ENCODE measurements at places on chromosomes 7 and 10.

DNA sequence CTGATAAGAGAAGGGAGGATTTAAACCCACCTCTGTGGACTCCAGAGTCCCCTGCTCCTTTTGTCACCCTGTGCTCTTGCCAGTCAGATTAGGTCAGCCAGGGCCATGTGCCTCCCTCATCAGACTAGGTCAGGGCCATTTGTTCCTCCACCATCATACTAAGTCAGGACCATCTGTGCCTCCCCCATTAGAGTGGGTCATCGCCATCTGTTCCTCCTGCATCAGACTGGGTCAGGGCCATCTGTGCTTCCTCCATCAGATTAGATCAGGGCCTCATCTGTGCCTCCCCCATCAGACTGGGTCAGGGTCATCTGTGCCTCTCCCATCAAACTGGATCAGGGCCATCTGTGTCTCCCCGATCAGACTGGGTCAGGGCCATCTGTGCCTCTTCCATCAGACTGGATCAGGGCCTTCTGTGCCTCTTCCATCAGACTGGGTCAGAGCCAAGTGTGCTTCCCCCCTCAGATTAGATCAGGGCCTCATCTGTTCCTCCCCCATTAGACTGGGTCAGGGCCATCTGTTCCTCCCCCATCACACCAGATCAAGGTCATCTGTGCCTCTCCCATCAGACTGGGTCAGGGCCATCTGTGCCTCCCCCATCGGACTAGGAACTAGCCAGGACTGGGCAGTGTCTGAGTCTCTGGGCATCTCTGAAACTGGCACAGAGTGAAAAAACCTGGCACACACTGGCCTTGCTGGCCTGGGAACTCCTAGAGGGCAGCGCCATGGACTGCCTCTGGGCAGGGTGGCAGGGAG, 11.5 kb downstream of the MYL10 start:
- DNase-seq = no peak

DNA sequence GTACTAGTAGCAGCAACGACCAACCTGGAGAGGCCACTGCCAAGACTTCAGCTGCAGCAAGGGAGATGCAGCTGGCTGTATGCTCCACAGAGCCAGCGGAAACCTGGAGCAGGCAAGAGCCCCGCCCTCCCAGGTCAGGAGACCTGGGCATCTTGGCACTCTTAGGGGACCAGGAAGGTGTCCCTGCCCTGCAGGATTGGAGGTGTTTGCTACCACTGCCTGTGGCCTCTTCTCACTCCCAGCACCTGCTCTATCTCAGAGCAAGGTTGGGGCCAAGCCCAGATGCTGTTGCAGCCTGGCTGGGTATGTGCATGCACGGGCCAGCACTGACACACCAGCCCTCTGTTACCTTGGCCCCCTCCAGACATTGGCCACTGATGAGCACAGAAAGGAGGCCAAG, 1512.8 kb downstream of the REEP3 start:
- no peak for DNase-seq

GRCh38 chr7:18890134-18890533, 227.3 kb downstream of the TWIST1 start:
- no peak for DNase-seq

- no peak for DNase-seq
These were observed 206.7 kb downstream of the KIAA1217 start for GRCh38 chr10:24415455-24416125.

DNA sequence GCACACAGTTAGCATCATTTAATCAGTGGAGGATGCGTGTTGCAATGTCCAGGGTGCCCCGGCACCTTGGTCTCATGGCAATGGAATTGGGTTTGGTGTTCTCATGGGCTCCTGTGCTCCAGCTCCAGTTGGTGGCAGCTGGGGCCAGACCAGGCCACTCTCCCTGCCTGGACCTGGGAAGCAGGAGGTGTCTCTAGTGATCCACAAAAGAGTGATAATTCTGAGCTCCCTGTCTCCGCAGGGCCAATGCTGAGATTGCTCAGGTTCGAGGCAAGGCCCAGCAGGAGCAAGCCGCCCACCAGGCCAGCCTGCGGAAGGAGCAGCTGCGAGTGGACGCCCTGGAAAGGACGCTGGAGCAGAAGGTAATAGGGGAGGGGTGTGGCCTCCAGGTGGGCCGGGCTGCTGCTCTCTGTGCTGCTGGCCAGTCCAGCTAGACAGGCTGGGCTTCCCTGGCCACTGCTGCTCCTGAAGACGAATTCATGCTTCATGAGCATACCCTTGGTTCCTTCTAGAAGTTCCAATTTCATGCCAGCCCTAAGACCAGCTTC, 21.7 kb upstream of the BTBD16 start:
- DNase-seq = no peak

- no peak for DNase-seq
These were observed 253.7 kb downstream of the PTEN start for GRCh38 chr10:88116971-88117626.

GRCh38 chr7:15836651-15837050, 150.2 kb upstream of the MEOX2 start:
- no peak for DNase-seq

DNA sequence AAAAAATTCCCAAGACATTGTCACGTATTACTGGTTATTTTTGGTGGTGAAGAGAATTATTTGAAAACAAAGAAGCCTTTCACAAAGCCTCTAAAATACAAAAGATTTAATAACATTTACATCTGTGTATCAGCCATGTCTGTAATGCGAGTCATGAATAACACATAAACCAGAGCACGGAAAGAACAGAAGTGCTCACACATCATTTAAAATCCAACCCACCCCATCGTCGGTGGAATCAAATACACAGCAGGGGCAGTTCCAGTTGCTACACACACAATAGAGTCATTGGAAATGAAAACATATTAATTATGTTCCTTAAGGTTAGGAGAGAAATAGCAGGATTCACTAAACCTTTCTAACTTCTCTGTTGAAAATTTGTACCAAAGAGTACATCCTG, 1097.3 kb downstream of the KCNMA1 start:
- no peak for DNase-seq

DNA sequence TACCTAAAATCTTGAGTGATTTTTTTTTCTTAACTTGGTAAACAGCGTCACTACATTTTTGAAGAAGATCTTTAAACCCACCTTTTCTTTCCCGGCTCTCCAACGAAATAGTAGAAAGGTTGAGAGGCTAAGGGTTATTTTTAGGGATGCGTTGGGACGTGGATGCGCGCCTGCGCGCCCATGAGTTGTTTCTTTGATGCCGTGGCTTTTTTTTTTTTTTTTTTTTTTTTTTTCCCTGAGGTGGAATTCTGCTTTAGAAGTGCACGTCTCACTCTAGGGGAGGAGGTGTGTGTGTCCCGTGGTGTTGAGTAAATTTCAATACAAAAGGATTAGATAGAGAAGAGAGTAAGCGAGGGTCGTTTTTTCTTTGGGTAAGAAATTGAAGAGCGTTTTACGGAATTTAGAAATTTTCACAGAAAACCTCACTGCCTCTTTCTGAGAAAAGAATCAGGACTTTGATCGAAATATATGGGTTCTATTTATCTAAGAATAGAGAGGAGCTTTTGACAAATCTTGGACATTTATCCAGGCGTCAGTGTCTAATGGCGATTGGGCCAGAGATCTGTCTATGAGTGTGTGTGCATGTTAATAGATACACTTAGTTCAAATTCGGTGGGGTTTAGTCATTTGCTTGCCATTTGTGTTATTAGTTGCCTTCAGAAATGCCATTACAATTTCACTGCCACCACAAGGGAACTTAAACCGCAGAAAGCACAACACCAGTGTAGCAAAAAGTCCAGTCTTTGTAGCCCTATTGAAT, 1.2 kb upstream of the SP8 start:
- no peak for DNase-seq

GRCh38 chr10:95260397-95260881, 30.4 kb downstream of the PDLIM1 start:
- DNase-seq = no peak

GRCh38 chr10:87608756-87609155, 50.9 kb upstream of the PAPSS2 start:
- no peak for DNase-seq

DNA sequence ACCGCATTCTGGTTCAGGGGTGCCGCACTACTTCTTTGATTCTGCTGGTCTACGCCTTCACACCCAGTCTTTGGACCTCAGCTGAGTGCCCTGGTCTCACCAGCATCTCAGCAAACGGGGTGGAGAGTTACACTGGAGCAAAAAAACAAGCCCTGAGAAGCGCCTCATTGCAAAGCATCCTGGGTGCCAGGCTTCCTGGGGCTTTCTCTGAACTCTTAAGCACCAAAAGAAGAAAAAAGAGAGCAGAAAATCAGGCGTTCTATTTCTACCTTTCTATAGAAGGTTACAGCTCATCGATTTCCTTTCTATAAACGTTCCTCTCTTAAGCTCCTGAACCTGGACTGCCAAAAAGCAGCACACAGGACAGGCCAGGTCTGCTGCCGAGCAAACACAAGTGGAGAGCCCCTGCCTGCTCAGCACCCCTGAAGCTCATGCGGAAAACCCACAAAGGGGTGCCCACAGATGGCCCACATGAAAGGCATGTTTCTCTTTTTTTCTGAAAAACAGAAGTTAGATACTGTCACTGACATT, 217.9 kb downstream of the SFMBT2 start:
- DNase-seq = no peak

- DNase-seq = no peak
These were observed 148.1 kb upstream of the PCBD1 start for GRCh38 chr10:71036297-71036966.

- DNase-seq = no peak
These were observed 125.2 kb downstream of the DOCK4 start for GRCh38 chr7:112080978-112081377.

- DNase-seq = no peak
These were observed 87.9 kb downstream of the RNF216 start for GRCh38 chr7:5693529-5693928.

GRCh38 chr10:50550291-50550839, 73.4 kb downstream of the SGMS1 start:
- no peak for DNase-seq

GRCh38 chr7:84022684-84023308, 171.8 kb downstream of the SEMA3A start:
- no peak for DNase-seq

DNA sequence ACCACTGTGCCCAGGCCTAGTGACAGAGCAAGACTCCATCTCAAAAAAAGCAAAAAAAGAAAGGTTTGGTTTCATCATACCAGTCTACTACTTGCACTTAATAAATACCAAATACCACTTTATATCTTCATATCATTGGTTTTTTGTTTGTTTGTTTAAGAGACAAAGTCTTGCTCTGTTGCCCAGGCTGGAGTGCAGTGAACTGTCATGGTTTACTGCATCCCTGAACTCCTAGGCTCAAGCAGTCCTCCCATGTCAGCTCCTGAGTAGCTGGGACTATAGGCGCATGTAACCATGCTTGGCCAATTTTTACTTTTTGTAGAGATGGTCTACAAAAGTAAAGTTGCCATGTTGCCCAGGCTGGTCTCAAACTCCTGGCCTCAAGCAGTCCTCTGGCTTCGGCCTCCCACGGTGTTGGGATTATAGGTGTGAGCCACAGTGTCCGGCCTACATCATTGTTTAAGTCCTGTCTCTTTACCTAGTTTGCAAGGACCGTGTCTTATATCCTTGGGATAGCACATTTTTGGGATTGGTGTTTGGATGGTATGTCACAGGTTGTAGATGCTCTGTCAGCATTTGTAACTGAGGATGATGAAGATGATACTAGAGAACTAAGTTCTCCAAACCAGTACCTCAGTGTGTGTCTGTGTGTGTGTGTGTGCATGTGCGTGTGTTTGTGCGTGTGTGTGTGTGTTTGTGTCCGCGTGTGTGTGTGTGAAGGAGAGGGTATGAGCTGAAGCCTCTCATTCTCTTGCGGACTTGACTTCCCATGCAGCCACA, 9.3 kb downstream of the LMTK2 start:
- DNase-seq = no peak

GRCh38 chr10:125157505-125157904, 2.9 kb downstream of the CTBP2 start:
- no peak for DNase-seq

DNA sequence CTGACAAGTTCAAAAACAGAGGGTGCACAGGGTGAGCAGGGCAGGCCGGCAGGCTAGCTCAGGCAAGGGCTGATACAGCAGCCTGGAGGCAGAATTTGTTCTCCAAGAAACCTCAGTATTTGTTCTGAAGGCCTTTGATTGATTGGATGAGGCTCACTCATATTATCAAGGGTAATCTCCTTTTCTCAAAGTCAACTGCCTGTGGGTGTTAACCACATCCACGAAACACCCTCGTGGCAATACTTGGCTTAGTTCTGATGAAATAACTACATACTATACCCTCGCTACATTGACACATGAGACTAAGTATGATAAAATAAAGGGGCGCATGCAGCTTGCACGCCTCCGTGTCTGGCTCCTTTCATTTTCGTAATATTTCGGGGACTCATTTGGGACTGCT, 4.4 kb upstream of the PPP2R2D start:
- no peak for DNase-seq

GRCh38 chr7:116636997-116637396, 35.0 kb upstream of the MET start:
- no peak for DNase-seq

GRCh38 chr7:4800926-4801838, 25.8 kb downstream of the AP5Z1 start:
- DNase-seq = no peak

- no peak for DNase-seq
These were observed 47.9 kb downstream of the VWA2 start for GRCh38 chr10:114286921-114287320.

GRCh38 chr10:4131407-4132215, 346.6 kb upstream of the KLF6 start:
- DNase-seq = no peak

DNA sequence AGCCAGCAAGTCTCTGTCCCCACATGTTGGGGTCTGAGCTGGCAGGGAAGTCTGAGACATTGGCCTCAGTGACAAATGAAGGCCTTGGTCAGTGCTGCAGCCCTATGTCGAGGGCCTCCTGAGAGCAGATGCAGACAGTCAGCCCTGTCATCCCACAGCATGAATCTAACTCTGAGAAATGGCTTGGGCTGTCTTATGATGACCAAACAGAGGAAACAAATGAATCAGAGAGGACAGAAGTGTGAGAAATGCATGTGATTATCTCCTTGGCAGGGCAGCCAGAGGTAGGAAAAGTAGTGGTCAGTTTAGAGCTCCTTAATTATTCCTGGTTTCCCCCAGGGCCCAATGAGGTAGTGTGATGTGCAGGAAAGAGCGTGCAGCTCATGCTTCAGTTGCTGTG, 287.6 kb downstream of the SORCS3 start:
- DNase-seq = no peak

DNA sequence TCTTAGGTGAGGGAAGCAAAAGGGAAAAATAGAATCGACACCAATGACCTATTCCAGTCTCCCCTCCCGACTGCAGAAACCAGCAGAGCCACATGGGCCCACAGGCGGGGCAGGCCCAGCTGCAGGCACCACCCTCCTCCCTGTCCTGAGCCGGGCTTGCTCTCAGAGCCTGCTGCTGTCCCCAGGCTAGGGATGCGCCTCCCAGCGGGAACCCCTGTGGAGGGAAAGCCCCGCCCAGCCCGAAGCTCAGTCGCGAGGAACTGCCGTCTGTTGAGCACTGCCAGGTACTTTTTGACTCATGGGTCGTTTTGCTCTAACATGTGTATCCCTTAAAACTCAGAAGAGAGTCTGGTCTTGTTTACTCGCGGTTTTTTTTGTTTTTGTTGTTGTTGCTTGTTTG, 124.5 kb upstream of the RET start:
- DNase-seq = no peak

- no peak for DNase-seq
These were observed 150.3 kb upstream of the NPY start for GRCh38 chr7:24133691-24134090.

GRCh38 chr7:45155941-45156340, 1.6 kb upstream of the RAMP3 start:
- DNase-seq = no peak

- DNase-seq = no peak
These were observed 10.4 kb upstream of the FGFR2 start for GRCh38 chr10:121608469-121609190.

All from NCI-H446 (cell line).